ENCODE measurements at places on chromosomes 7 and 10.

DNA sequence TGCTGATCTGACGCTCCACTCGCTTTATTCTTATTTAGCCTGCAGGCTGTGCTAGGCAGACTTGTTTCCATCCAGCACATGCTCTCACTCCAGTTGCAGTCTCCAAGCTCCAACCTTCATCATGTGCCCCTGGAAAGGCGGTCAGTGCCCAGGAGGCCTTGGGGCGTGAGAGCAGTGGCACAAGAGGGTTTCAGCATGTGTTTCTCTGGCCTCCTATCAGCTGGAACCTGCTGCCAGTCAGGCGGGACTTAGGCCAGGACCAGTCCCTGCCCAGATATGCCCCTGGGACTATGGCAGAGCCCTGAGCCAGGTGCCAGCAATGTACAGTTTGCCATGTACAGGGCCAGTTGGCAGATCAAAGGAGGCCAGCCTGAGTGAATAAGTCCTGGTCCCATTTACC is 330.2 kb upstream of the FZD1 start:
- no peak for DNase-seq

- DNase-seq = no peak
Observed at GRCh38 chr10:60645980-60646379, 132.3 kb upstream of the CDK1 start.

GRCh38 chr7:127759945-127760421 is 108.0 kb downstream of the SND1 start:
- no peak for DNase-seq

GRCh38 chr10:125779403-125780327 is 4.0 kb upstream of the MMP21 start:
- no peak for DNase-seq

DNA sequence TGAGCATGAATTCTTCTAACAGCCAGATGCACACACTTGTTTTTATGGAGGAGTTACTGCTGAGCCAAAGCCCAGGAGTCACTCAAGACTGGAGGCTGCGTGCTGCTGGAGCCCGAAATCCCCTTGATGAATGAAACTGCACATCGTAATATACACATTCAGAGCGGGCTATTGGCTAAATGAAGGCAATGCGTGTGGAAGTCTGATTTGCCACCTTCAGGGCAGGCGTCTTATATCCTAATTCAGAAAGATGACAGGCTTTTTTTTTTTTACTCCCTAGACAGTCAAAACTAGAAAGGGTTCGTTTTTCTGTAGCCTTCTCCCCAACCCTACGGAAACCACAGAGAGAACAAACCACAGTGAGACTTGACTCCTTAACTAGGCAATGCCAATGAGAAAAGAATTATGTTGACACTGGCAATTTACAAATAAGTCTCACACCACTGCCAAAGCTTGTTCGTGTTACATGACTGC is 227.2 kb upstream of the KLF14 start:
- DNase-seq = no peak

DNA sequence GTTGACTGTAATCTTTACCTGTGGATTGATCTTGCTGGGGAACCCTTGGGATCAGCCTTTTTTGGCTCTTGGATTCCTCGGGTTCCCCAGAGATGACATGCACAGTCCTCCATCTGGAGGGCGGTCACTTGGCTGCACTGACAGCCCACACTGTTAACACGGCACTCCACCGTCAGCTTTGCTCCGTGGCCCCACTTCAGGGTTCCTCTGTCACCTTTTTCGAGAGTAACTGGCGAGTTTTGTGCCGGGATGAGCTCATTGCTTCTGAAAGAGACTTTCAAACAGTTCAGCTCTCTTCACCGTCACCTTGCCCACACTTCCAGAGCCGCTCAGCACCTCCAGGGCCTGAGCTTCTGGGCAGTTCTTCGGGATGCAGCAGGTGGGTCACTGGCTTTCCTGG is 42.4 kb downstream of the PROSER2 start:
- DNase-seq = no peak

GRCh38 chr10:92714152-92714845 is 24.5 kb downstream of the HHEX start:
- DNase-seq = no peak

DNA sequence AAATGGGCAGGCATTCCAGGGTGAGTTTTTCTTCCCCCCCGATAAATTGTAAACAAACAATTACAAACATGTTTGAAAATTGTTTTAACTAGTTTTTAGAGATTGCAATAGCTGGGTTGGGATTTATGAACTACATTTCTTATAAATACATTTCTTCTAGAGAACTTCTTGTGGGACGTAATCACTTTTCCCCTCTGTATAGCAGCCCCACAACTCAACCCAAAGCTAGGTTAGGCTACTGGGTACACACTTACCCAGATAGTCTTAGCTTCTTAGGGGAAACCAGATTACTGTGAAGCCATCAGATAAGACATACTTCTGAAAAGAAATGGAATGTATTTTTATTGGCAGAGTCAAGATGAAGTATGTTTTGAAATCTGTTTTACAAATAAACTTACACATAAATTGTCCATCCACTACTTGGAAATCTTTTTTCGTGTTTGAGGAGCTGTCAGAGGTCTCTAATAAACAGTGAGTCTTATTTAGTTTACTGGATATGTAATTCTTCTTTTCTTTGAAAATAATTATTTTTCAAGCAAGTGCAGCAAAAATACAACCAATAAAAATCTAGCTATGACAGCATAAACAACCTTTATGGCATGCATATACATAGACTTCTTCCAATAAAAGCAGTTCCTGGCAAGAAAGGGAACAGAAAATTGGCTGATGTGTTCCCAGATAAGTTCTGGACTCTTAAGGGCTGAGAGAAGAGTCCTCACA is 8.0 kb upstream of the GLRX3 start:
- DNase-seq = no peak

- no peak for DNase-seq
Observed at GRCh38 chr10:119653209-119653608, 2.0 kb downstream of the BAG3 start.

DNA sequence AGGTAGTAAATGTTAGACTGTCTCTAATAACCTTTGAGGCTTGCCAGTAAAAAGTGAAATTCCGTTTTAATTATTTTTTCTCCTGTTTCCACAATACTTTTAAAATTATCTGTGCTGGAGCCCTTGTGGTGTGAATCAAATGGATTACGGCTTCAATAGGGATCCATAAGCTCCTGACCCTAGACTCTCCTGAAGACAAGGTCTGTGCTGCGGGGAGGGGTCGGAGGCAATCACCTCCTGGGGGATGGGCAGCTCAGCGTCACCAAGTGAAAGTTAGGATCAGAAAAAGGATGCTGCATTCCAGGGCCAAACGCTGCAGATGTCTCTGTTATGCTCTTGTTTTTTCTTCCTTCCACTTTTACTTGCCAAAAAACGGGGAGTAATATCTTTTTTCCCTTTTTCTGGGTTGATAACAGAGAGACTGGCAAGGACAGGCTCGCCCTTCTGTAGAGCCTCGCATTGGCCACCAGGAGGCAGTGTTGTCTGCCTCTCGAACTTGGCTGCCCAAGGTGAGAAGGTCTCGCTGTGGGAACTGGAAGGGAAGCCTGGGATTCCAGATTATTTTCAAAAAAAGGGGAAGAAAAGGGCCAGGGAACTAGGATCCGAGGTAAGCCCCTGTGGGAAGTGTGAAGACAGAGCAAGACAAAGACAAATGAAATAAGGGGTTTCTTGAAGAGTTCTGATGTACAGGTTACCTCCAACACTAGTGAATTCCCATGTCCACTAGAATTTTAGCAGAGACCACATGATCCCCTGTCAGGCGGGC is 621.9 kb downstream of the ACTR3B start:
- peak; percentile 61 for DNase-seq

DNA sequence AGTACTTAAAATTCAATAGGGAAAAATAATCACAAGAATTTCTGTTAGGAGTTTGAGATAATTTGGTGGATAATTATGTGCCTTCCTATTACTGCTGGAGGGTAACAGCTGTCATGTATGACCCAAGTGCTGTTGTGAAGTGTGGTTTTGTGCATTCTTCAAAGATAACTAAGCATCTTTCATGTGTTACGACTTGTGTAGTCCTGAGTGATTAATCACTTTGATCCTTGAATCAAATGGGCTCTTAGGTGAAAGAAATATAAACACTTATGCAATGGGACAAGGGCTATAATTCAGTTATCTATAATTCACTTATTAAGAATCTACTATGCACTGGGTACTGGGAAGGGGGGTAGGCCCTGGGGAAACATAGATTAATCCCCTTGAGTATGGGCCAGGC is 89.0 kb downstream of the CH25H start:
- DNase-seq = no peak

DNA sequence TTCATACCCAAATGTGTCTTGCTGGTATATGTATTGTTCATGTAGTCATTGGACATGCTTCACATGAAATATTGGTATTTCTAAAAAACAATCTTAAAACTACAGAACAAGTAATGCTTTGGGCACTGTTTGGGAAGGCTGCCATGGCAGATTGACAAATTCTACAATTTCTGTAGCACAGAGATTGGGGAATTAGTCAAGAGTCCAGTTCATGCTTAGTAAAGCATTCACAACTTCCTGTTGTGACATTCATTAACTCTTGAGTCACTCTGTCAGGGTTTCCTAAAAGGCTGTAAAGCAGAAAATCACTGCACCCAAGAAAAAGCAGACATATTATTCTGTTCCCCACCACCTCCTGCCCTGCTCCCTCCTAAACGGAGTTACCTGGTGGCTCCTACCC is 398.9 kb downstream of the PHTF2 start:
- no peak for DNase-seq

GRCh38 chr10:116080553-116080952 is 192.5 kb downstream of the GFRA1 start:
- no peak for DNase-seq

GRCh38 chr7:44411306-44411705 is 79.2 kb downstream of the NUDCD3 start:
- DNase-seq = no peak

DNA sequence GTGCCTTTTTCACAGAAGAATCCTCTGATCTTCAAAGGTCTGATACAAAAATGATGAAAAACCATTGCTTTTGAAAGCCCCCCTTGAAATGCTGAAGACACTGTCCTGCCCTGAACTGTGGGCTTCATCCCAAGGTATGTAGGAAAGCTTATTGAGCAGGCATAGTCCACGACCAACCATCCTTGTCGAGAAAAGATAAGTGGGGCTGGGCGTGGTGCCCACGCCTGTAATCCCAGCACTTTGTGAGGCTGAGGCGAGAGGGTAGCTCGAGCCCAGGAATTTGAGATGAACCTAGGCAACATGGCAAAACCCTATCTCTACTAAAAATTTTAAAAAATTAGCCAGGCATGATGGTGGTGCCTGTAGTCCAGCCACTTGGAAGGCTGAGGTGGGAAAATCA is 25.6 kb downstream of the TACR2 start:
- no peak for DNase-seq

DNA sequence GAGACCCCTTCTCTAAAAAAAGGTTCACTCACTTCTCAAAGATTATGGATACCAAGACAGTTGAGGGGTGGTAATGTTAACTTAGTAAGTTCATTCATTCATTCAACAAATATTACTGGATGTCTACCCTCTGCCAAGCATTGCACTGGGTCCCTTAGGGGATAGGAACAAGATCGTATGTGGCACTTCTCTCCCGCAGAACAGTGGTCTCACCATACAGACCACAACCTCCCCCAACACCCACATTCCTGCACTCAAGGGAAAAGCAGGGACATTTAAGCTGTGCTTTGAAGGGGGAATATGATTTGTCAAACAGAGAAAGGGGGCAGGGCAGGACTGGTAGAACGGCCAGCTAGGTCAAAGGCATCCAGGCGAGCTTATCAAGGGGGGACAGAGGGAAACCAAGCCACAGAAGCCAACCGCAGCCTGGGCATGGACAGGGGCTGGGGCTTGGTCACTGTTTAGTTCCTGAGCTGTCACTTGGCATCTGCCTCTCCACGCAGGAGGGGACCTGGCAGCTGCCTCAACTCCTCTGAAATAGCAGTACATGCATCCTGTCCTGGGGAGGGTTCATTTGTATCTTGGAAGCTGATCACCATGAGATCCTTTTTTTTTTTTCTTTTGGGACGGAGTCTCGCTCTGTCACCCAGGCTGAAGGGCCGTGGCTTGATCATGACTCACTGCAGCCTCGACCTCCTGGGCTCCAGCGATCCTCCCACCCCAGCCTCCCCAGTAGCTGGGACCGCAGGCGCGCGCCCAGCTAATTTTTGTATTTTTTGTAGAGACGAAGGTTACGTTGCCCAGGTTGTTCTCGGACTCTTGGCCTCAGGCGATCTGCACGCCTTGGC is 949 bp upstream of the CLIP2 start:
- no peak for DNase-seq

- DNase-seq = no peak
Observed at GRCh38 chr7:140304191-140304799, 94.0 kb downstream of the SLC37A3 start.

DNA sequence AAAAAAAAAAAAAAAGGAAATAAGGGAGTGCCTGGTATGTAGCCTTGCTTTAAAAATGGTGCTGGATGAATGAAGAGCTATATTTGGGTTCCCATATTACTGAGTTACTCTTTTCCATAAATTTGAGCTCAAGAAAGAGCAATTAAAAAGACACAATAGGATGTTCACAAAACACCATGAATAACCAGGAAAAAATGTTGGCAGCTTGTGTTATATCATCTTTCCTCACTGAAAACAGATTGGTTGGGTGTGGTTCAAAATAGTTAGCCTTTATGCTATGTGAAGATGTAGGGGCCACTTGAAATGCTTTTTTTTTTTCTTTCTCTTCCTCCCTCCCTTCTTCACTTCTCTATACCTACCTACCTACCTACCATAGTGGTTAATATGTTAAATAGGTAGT is 256.9 kb downstream of the STK31 start:
- no peak for DNase-seq

DNA sequence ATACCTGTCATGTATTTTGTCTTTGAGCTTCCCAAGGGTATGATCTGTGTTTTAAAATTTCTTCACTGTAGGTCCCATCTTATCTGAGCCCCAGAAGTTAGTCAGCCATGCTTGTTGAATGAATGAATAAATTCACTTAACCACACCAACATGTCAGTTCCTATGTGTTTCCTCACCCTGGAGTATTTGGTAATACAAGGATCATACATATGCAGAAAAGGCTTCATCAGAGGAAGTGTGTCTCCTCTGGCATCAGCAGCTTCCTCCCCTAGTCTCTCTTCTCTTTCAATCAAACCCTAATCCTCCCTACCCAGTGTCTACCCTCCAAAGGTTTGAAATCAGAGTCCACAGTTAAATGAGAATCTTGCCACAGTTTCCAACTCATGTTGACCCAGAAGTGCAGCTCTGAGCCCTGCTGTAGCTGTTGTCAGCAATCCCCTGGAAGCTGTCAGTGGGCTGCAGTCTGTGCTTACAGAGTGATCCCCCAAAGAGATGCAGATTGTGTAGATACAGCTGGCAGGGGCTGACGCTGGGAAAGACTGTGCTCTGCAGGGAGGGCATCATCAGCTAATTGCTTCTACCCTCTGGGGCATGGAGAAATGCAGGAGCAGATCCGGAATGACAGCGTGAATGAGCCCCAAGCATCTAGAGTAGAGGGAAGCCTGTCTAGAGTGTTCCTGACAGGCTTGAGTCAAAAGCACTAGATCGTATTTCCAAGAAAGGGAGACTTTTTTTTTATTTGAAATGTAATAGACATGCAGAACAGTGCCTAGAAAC is 105.0 kb upstream of the WDR11 start:
- no peak for DNase-seq

Data from right kidney (tissue), 9 donors.